ENCODE measurements at places on chromosomes 5 and 9.
A peak's percentile ranks its signal among the peaks of the same experiment; 100 is the strongest.

DNA sequence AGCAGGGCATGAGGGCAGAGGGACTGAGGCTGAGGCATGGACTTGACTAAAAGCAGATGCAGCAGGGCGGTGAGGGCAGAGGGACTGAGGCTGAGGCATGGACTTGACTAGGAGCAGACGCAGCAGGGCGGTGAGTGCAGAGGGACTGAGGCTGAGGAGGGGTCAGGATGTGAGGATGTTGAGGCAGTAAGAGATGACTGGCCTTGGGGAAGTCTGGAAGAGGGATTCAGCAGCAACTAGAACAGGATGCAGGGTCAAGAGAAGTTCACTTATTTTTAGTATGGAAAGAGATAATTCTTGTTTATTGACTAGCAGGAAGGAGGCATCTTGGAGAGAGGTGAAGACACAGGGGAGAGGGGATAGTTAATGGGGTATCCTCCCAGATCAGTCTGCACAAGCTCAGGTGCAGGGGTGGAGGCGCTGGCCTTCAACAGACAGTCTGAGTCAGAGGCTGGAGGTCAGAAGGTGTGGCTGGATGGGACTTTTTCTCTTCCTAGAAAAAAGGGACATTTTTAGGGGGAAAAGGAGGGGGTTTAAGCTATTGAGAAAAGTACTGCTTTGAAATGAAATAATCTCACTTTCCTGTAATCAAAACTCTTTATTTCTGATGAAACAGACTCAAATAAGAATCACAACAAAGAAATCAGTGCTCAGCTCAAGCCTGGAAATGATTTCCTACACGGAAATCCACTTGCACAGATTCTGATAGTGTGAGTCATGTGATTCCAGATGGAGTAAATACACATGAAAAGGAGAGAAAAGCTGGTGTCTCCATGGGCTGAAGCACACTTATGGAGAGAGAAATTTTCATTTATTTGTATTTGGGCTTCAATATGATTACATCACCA, 130.9 kb downstream of the PALM2AKAP2 start:
- DNase-seq: no peak

DNA sequence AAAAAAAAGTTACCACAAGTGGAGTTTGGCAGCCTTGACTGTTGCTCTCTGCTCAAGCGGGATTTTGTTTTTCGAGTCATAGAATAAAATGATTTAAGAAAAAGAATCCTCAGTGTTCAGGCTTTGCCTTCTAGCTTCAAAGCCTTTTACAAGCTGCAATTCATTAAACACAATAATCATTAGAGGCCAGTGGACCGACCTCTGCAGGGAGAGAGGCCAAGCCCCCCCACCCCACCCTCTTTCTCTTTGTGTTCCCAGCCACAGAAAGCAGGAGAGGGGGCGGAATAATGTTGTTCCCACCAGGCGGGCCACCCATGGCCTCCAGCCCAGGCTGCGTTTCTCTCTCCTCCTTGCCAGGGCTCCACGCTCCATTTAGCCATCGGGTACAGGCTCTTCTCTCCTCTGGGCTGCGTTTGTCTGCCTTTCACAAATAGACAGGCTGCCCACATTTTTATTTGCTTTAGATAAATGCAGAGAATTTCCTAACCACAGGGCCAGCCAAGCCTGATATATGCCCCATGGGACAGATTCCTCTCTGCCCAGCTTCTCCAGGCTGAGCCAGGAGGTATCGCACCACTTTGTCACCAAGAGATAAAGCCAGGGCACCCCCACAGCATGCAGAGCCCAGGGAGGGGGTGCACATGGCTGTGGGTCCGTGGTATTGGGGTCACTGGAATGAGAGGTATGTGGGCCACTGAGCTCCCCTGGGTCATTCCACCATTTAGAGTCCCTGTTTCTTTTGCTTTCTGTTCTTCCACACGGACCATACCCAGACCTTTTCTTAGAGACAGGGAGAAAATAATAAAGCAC, 318.8 kb downstream of the PIK3R1 start:
- DNase-seq: no peak

GRCh38 chr5:82068723-82069122, 96.9 kb downstream of the ATG10 start:
- no peak for DNase-seq

DNA sequence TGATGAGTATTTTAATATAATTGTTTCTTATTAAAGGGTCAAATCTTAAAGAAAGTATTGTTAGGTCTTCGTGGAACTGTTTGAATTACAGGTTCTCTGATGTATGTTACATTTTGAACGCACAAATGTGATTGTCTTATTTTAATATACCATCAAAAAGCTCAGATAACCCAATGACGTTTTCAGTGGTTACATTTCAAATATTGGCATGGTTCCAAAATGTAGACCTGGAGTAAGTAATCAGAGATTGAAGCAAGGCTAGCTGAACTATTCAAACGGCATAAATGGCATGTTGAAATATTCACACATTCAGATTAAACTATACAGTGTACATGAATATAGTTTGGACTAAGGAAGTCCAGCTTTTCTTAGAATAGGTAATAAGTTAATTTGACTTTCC, 281.7 kb upstream of the EFNA5 start:
- no peak for DNase-seq

DNA sequence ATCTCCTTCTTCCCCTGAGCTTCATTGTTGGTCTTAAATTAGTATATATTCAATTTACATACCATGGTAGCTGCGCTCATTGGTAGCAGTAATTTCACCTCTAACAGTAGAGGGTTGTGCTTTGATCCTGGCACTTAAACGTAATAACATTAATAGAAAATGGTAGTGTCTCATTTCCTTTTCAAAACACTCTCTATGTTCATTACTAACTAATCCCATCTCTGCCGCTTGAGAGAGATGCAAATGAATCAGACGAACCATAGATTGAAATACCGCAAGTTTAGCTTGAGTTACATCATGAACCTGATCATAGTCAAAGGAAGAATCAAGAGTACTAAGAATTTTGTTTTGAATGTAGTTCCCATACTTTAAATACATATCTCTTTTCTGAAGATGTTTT, 2.2 kb downstream of the THBS4 start:
- no peak for DNase-seq

GRCh38 chr5:53039855-53040254, 50.7 kb downstream of the ITGA2 start:
- no peak for DNase-seq

GRCh38 chr5:169416583-169417196, 115.8 kb upstream of the SLIT3 start:
- no peak for DNase-seq

DNA sequence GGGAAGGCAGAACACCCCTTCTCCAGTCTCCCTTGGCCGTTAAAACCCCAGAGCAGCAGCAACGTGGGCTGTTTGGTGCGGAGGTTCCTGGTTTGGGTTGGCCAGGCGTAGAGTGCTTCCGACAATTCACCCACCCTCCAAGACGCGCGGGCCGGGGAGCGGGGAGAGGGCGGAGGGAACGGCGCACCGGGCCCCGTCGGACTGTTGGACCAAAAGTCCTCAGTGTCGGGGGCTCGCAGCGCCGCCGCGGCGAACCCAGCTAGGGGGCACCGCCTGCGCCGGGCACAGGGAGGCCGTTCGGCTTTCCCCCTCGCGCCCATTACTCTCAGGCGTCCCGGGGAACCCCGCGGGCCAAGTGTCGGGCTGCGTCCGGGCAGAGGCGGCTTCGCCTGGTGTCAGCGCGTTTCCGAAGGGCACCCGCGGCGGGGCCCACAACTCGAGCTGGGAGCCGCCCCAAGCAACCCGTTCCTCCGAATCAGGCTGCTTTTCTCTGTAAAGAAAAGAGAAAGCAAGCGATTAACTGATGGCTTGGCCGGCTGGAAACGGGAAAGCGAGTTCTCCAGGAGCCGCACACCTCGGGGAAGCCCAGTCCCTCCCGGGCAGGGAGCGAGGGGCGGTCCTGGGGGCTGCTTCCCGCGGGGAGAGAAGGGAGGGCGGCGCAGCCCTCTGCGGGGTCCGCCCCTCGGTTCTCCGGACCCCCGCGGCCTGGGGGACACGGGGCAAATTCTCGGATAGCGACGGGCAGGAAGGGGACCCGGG, 145.5 kb downstream of the ERCC6L2 start:
- peak; percentile 23 for DNase-seq

DNA sequence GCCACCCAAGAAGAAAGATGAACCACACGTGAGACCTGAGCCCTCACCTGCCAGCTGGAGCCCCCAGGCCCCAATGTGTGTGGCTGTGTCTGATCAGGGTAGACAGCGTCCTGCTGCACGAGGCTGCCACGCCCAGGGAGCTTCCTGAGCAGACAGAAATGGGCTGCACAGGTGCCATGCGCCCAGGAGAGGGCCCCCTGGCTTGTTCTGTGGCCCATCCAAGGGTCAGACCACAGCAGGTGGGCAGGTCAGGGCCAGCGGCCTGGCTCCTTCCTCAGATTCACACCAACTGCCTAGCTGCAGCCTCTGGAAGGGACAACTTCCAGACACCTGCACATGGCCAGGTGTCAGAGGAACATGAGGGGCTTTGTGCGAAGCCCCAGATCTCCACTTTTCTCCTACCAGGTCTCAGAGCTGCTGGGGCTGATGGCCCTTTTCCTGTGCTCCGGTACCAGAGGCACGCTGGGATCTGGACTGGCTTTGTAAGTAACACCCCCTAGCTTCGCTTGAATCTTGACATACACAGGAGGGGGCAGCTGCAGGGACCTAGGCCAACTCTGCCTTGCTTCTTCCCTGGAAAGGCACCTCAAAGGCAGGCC, 10.8 kb downstream of the SARDH start:
- no peak for DNase-seq

DNA sequence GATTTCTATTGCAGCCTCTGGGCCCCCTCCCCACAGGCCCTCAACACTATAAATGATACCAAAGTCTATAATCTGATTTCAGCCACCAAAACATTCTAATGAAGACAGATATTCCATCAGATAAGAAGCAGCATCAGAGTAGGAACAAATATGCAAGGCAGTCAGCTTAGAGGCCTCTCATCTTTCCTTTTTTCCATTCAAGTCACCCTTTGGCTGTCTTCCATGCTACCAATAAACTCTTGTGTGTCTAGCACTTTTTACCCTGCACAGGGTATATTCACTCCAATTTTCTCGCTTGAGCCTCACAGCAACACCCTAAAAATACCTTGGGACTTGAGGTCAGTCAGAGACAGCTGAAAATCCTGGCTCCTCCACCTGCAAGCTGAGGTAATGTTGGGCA, 193.7 kb downstream of the BRINP1 start:
- no peak for DNase-seq

DNA sequence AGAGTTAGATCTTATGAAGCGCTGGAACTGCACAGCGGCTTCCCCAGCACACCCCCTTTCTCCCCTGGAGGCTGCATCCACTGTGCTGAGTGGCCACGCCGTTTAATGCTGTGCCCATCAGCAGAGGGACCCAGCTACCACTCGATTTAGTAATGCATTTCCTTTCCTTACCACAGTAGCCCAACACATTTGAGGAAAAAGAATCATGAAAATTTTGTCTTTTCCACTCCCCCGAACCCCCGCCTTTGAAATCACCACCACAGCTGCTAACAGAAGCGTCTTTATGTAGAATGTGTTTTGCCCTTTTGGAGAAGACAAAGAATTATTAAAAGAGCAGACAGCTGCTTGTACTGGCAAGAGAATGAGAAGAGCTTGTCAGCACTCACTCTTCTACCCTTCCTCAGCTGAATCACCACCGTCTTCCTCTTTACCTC, 73.2 kb downstream of the ACER2 start:
- DNase-seq: no peak

DNA sequence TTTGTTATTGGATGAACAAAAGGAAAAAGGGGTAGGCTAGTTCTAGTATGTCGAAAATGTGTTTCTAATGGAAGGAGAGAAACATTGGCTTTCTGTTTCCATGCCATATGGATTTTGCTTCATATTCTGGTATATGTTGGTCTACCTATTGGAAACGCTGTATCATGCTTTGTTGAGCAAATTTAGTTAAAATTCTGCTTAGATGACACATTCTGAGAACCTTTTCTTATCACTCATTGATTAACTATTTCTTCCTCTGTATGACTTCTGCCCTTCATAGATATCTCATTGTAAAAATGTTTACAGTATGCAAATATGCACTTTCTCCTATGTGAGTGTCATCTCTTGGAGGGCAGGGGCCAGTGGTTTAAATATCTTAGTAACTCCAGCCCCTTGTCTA, 68.8 kb upstream of the GPR151 start:
- DNase-seq: no peak

DNA sequence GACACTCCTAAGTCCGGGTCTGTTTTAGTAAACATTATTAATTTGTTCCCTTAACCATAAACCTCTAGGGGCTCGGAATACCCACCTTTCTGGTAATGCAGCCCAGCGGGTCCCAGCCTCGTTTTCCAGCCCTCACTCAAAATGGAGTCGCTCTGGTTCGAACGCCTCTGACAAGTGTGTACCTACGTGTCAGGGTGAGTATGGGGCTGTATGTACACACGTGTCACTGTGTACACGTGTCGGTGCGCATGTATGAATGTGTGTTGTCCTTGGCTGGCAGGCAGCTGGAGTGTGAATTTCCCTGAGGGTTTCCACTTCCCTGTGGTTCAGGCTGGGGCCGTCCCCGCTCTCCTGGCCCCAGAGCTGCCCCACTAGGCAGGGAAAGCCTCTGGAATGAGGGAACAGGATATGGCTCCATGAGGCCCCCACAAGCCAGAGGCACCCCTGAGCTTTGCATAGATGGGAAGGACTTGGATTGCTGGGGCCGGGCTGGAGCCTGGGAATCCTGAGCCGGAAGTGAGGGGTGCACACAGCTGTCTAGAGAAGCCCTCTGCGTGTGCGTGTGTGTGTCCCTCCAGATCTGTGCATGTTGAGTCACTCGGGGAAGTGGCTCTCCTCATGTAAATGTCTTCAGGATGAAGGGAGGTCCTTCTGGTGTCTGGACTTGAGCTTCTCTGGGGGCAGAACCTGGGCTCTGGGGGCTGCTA, 160.8 kb upstream of the IER5L start:
- no peak for DNase-seq

DNA sequence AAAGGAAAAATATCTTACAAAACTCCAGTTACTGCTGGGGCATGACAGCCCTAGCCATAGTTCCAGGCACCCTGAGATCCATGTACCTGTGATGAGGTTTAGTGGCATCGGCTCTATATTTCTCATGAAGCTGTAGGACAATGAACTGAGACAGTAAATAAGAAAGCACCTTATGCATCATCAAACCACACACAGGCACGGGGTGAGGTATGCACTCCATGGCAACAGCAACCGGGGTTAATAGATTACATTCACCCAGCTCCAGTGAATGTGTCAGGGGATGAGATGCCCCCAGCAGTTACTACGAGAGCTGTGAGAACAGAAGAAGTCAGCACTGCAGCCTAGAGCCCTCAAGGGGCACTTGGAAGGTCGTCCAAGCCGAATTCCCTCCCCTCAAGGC, 162.0 kb upstream of the S1PR3 start:
- no peak for DNase-seq
